ENCODE measurements at places on chromosomes 7 and 10.

- DNase-seq, result no peak
Observed at GRCh38 chr10:22984066-22984465, 56.2 kb downstream of the ARMC3 start.

GRCh38 chr10:12505683-12506082, 156.3 kb downstream of the CAMK1D start:
- no peak for DNase-seq

GRCh38 chr7:32921896-32922295, 30.3 kb upstream of the KBTBD2 start:
- no peak for DNase-seq

GRCh38 chr7:44920119-44920518, 34.8 kb upstream of the PURB start:
- DNase-seq, result no peak

DNA sequence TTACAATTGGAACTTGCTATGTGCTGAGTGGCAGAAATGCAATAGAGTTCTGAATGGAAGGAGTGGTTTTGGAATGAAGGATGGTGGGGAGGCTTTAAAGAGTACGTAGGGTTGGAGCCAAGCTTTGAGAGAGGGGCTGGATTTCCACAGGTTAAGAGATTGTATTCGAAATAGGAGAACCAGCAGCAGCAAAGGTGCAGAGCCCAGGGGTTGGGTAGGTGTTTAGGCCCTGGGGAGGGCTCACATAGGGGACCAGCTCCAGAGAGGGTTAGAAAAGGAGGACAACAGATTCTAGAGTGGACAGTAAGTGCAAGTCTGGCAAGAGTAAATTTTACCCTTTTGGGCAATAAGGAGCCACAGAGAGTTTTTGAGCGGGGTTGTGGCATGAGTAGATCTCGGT, 297.2 kb downstream of the RPS24 start:
- DNase-seq, result no peak

DNA sequence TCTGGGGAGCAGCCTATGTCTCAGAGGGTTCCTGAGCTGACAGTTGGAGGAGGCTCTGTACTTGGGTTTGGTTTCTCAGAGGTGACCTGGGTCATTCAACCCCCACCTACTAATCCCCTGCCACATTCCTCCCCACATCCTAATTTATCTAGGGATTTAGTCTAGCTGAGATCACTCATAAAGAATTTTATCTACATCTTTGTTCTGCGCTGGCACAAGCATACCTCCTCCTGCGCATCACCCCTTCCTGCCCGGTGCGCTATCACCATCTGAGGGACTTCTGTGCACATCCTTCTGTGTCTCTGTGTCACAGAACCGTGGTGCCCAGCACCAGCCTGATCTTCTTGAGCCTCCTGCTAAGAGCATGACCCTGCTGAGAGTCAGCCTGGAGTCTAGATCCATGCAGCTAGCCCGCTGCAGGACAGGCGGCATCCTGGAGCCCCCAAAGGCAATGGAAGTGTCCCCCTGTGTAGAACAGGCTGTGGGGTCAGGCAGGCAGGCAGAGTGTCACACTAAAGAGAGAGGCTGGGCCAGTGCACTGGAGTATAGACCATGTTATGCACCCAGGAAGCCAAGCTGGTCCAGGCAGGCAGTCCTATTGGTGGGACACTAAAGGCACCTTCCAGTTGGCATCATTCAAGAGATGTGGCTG, 63.6 kb downstream of the ARHGAP22 start:
- DNase-seq, result no peak

DNA sequence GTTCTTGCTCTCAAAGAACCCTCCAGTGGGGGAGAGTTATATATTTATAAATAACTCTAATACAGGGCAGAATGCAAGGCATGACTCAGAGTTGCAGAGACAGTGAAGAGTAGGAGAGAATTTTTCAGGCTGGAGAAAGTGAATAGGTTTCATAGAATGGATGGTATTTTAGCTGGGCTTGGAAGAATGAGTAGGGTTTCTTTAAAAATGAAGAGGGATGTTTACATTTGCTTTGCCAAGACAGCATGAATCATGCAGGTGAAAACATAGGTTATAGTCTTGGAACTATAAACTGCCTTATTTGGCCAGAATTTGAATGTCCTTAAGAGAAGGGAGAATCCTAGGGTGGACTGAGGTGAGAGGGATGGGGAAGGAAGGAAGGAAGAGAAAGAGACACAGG, 124.8 kb downstream of the CPED1 start:
- DNase-seq, result no peak

DNA sequence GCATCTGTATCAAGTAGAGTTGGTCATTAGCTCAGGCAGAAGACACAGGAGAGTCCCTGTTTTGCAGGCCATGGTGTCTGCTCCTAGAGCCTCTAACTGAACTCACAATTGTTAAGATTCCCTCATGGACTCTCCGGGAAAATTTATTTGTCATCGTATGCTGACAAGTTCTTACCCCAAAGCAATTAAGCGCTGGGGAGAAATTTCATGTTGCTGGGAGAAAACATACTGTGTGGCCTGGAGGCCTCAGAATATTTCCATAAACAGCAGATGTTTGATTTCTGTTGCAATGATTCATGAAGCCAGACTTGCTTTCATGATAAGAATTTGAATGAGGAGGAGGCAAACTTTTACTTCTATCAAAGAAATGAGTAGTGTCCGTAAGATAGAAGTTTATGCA, 583.2 kb downstream of the GATA3 start:
- no peak for DNase-seq

DNA sequence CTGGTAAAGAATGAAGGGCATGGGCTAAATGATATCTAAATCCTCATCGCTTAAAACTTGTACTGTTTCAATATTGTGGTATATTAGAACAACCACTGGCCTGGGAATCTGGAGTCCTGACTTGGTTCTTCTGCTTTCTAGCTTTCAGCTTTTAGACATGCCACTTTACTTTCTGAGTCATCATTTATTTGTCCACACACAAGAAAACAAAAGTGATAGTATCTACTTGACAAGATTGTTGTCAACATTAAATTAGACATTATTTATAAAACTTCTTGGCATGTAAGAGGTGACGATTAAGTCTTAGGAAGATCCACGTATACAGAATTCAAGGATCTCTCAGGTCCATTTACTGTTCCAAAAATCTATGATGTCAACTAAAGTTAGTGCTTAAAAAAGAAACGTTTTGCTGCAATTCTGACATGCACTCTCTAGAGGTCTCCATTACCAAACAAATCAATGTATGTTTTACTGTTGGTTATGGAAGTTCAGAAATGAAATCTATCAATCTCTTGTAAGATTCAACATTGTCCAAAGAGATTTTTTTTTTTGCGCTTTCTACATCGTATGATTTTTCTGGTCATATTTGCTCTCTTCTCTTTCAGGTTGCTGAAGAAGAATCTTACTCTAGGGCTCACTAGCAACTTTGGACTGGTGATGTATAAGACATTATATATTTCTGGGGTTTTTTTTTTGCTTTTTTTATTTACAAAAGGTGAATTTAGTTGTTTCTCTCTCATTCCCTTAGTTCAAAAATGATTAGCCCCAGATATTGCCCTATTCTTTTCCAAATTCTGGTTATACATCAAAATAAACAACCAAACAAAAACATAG, 53.6 kb upstream of the DYNC1I1 start:
- DNase-seq, result no peak

DNA sequence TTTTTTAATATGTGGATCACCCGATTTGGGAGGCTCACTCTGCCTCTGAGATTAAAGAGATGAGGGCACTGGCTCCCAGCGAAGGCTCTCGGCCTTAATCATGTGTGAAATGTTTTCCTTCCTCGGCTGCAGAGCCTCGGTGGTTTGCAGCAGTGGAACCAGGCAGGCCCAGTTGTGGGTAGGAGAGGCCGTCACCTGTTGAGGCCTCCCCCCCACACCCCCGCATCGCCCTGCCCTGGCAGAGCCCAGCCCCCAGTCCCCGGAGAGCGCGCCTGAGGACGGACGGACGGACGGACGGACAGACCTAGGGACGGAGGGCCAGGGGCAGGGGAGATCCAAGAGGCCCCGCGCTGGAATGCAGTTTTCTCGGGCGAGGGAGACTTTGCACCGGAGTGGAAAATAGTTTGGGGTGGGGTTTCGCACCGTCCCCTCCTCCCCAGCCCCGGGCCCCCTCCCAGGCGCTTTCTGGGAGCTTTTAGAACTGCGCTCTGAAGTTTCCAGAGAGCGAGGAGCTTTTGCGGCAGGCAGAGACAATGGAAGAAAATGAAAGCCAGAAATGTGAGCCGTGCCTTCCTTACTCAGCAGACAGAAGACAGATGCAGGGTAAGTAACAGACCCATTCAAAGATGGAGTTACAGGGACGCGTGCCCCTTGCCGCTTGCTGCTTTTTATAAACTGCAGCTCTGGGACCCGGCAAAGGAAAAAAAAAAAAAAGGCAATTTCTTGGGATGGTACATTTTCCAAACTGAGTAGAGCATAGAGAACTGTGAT, at the start of gene KIAA1217:
Gene KIAA1217 (plus strand): TSS at position 478 of the 771 bp plus-strand sequence. CDS start 56 bp downstream, at position 534.
- DNase-seq, result no peak

GRCh38 chr10:75665707-75666106, 234.3 kb downstream of the LRMDA start:
- no peak for DNase-seq

DNA sequence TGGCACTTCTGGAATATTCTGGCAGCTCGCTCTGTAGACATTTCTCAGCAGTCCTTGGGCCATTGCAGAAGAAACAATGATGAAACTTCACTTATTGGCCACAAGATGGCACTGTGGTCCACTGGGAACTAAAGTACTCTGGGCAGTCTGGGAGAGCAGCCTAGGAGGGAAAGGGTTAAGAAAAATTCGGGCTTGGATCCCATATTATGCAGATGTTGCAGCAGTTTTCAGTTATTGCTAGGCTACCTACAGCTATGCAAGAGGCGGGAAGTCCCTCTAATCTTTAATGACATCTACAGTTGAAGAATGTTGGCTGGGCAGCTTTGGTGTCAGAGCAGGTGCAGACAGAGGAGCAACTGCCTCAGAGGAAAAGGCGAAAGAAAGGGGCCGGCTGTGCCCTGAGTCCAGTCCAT, 201.7 kb upstream of the PRSS58 start:
- no peak for DNase-seq

- no peak for DNase-seq
Observed at GRCh38 chr7:37549076-37549931, 100.6 kb upstream of the ELMO1 start.

- DNase-seq, result no peak
Observed at GRCh38 chr10:63930584-63930983, 409.4 kb downstream of the REEP3 start.

DNA sequence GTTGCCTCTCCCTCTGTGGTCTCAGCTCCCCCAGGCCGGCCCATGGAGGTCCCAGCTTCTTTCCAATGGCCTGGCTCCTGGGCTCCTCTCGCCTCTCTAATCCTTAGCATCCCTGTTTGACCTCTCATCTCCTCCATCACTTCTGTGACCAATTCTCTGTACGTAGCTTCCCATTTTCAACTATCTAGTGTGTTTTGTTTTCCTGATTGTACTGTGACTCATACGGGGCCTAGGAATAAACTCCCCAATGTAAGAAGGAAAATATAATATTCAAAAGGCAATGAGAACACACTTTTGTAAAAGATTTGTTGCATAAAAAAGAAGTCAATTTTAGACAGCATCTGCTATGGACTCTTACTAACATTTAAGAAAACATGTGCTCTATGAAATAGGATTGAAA, 90.3 kb downstream of the MKX start:
- no peak for DNase-seq

DNA sequence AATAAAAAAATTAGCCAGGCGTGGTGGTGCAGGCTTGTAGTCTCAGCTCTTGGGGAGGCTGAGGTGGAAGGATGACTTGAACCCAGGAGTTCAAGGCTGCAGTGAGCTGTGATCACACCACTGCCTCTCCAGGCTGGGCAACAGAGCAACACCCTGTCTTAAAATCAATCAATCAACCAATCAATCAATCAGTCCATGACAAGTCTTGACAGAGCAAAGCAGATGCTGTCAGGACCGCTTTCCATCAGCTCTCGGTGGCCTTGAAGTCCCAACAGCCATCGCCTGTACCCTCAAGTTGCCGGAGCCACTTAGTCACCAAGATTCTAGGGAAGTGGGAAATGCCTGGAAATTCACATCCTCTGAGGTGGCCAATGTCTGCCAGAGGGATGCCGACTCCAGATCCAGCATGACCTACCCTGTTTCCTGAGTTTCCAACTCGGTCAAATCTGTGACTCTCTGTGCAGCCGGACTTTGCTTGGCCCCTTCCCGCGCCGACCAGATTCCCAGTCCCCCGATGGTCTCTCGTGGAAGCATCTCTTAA, 871 bp upstream of the CCL24 start:
- DNase-seq, result no peak
